ENCODE measurements at places on chromosomes 1 and 21.

DNA sequence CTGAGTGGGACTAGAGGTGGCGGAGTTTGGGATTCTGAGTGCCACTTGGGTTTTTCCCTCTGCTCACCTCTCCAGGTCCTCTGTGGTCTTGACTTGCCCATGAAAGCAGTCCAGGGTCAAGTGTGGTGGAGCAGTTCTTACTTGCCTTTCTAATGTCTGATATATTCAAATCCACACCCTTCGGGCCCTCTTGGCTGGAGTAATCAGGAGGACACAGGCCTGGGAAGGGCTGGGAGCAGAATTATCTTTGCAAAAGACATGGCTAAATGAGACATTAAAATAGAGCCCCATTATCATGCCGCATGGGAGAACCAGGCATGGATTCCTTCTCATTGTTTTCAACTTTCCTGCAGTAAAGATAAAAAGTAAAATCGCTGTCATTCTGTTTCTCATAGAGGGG, 74.0 kb downstream of the NFASC start:
- no peak for DNase-seq

- no peak for DNase-seq
These were observed 224.9 kb upstream of the FGGY start for GRCh38 chr1:59071876-59072582.

DNA sequence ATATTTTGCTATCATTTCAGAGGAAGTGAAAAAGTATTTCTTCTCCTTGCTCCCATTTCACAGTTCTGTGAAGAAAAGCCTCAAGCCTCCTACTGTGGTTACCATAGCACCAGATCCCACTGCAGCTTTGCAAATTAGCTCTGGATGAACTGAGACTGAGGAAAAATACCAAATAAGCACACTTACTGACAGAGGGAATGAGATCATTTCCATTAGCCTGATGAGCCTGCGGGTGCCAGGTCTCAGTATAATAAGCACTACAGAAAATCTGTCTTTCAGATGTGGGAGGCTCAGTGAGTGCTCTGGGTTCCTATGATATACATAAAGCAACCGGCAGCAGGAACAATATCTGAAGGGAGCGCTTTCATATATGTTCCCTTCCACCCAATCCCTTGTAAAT, 21.4 kb downstream of the XKR8 start:
- DNase-seq, result no peak

- DNase-seq, result no peak
These were observed 325.7 kb downstream of the HHAT start for GRCh38 chr1:210654176-210654981.

DNA sequence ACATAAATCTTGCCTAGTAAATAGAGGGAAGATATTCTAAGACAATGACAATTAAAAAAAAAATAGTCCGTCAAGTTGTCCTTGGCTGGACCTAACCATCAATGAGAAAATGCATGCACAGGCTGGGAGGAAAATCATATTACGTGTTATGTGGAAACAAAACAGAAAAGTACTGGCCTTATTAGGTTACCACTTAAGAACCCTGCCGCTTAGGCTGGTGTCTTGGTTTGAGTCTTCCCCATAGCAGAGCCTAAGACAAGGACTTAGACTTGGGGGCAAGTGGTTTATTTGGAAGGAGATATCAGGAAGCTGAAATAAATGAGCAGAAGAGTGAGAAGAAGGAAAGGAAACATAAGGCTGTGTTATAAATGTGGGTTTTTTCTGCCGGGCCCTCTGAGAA, 186.4 kb downstream of the MRPL39 start:
- no peak for DNase-seq

DNA sequence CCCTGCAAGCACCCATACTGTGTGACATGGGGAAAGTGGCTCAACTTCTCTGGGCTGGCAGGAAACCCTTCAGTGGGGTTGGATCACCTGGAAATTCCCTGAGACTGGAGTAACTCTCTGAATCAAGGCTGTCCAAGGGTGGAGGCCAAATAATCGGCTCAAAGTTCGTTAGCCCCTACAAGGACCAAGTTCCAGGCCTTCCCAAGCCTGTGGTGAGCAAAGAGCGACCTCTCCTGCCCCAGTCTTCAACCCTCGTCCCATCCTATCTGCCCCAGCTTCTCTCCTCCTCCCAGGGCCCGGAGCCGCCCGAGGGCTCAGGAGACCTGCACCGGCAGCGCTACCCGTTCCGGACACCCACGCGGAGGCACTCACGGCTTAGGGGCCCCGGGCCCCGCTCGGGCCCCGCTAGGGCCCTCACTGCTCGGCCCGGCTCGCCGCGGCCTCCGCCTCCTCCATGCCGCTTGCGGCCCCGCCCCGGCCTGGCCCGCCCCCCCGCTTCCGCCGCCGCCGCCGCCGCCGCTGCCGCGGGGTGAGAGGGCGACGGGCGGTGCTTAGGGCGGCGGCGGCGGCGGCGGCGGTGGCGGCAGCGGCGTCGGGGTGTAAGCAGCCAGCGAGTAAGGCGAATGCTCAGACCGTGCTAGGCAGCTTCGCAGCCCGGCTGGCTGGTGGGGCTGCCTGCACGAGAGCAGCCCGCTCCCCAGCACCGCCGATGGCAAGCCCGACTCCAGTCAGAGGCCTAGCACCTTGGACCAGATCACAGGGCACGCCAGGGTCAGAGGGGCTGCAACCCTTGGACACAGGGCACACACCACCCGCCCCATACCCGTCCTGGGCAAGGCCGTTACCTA, at the start of gene POMGNT1:
POMGNT1 (minus strand) TSS at position 471 of the 848 bp plus-strand sequence. CDS start 613 bp downstream, outside the sequence.
- peak; percentile 26 for DNase-seq

- DNase-seq, result no peak
These were observed 64.6 kb downstream of the CLDN17 start for GRCh38 chr21:30101967-30102366.

DNA sequence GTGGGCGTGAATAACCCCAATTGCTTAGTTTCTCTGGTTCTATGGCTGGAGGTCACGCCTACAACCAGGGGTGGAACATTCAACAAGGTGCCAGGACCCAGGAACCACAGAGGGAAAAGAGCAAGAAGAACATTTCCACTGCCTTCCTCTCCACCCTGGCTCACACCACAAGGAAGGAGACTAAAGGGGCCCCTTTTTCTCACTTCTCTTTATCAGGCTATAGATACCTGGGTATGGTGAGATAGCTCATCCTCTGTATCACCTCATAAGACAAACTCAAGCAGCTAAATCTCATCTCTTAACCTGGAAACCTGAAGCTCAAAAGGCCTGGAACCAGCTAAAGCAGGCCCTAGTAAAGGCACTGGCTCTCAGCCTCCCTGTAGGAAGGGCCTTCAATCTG, 438.8 kb upstream of the OLFM3 start:
- no peak for DNase-seq

- no peak for DNase-seq
These were observed 258.5 kb downstream of the OMA1 start for GRCh38 chr1:58287894-58288623.

DNA sequence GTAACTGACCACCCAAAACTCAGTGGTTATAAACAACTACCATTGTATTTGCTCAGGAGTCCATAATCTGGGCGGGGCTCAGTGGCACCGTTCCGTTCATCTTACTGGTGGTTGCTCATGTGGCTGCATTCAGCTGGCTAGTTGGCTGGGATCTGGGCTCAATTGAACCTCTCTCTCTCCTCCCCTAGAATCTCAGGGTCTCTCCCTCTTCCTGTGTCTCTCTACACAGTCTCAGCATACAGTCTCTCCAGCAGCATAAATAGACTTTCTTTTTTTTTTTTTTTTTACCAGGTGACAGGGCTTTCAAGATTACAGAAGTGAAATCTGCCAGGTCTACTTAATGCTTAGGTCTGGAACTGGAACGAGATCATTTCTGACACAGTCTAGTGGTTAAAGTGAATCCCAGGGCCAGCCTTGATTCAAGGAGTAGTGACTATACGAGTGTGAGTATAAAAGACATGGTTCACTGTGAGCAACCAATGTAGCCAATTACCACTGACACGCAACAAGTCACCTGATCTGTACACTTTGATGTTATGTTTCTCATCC, 193.7 kb upstream of the ESRRG start:
- no peak for DNase-seq

DNA sequence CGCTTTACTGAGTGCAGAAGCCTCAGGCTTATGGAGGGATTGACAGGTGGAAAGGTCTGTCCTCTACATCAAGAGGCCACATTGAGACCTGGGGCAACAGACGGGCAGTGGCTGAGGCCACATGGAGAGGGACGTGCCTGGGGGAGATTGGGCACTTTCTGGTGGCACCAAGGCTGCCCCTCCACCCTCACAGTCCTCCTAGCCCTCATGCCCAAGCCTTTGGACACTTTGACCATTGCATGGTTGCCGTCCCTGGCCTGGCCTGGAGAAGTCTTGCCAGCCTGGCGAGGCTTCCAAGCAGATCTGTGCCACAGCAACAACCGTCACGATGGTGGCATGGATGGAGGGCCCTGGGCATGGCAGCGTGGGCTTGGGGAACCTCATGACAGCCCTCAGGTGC, 192.1 kb upstream of the VAMP3 start:
- DNase-seq, result no peak

GRCh38 chr1:118913818-118914217, 74.3 kb downstream of the TBX15 start:
- DNase-seq, result no peak

DNA sequence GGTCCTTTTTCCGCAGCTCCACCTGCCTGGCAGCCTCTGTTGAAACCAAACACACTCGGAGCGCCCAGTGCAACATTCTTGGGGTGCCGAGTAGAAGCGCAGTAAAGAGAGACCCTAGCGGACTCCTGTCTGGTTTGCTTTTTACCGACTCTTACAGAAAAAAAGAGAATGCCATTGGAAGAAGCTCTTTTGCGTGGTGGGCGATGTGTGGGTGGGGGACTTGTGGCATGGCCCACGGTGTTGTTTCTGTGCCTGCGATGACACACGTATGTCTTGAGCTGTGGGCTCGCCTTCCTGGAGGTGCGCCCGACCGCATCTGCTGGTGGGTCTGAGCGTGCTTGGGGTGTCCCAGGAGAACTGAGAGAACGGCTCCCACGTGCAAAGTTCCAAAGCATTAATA, 7.3 kb upstream of the BARHL2 start:
- DNase-seq, result no peak

DNA sequence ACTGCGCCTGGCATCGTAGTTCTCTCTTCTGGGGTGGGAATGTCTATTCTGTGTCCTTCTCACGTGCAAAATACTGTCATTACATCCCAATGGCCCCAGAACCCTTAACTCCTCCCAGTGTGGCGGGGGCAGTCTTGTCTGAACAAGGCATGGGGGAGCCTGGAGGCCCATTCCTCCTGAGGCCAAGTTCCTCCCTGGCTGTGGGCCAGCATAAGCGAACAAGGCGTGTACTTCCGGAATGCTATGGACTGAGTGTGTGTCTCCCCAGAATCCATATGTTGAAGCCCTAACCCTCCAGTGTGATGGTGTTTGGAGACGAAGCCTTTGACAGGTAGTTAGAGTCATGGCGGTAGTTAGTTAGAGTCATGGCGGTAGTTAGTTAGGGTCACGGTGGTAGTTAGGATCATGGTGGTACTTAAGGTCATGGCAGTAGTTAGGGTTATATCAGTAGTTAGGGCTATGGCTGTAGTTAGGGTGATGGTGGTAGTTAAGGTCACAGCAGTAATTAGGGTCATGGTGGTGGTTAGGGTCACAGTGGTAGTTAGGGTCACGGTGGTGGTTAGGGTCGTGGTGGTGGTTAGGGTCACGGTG, 71.0 kb downstream of the PRKCZ start:
- no peak for DNase-seq

DNA sequence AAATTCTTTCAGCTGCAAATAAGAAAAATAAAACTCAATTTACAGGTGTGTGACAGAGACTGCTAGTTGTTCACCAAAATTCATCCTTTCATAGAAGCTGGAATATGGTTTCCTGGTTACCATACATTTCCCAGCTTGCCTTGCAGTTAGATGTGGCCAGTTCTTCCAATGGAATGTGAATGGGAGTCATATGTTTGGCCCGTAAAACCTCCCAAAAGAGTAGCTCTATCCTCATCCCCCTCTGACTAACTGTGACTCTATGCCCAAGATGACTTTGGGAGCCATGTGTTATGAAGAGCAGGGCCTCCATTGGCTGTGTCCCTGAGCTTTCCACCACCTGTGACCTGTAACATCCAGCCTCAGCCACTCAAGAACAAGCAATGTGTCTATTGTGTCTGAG, 90.6 kb upstream of the NGF start:
- DNase-seq, result no peak

DNA sequence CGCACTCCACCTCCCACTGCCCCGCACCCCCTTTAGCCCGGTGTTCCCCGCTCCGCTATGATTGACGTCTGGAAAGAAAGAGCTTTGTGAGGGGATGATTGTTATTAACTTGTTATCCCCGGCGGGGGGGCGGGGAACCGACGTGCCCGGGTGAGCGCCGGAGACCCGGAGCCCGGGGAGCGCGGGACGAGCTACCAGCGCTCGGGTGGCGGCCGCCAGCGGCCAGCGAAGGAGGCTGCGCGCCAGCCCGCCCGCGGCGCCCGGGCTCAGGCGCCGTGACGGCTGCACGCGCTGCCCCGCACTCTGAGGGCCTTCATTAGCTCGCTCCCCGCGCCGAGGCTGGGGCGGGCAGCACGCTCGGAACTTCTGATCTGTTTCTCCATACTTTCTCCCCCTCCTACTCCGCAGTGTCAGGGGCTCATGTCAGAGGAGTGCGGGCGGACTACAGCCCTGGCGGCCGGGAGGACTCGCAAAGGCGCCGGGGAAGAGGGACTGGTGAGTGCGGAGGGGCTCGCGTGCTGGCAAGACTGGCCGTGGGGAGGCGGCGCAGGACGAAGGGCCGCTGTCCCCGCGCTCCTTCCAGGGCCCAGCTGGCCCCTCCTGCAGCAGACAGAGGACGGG, 2.1 kb downstream of the LHX8 start:
- DNase-seq, result no peak

DNA sequence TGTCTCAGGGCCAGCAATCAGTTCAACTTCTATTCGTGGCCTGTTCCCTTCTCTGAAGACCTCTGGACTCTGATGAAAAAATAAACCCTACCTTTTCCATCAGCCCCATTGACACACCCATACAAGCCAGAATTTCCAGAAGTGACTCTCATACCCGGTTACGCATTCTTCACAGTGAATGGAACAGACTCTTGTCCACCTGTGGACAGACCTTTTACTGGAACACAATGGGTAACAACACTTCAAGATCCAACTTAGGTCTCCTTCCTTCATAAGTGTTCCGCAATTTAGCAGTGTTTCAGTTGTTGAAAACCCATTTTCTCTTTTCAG, 2.6 kb upstream of the NPL start:
- no peak for DNase-seq

DNA sequence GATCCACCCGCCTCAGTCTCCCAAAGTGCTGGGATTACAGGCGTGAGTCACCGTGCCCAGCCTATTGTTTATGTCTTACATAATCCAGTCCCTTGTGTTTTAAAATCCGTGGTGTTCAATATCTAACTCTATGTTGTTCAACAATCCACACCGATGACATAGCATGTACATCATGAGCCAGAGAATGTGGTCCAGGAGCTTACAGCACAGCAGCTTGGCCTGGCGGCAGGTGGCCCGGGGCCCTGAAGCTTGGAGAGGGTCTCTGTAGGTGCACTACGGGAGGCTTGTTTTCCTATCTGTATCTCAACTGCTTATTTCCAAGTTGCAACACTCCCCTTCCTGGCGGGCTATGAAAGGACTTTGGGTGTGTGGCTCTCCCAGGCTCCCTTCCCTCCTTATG, 138.4 kb downstream of the ADSS2 start:
- DNase-seq, result no peak

GRCh38 chr1:155504207-155504606, 58.4 kb downstream of the ASH1L start:
- no peak for DNase-seq
